ENCODE measurements at places on chromosomes 5 and 9.

GRCh38 chr9:121556580-121556979 lies 56.9 kb upstream of the GGTA1 start:
- DNase-seq, result peak; percentile 98

GRCh38 chr5:129696636-129697035 lies 51.3 kb upstream of the MINAR2 start:
- no peak for DNase-seq

- no peak for DNase-seq
Observed at GRCh38 chr5:104385906-104386305, 823.3 kb upstream of the NUDT12 start.

DNA sequence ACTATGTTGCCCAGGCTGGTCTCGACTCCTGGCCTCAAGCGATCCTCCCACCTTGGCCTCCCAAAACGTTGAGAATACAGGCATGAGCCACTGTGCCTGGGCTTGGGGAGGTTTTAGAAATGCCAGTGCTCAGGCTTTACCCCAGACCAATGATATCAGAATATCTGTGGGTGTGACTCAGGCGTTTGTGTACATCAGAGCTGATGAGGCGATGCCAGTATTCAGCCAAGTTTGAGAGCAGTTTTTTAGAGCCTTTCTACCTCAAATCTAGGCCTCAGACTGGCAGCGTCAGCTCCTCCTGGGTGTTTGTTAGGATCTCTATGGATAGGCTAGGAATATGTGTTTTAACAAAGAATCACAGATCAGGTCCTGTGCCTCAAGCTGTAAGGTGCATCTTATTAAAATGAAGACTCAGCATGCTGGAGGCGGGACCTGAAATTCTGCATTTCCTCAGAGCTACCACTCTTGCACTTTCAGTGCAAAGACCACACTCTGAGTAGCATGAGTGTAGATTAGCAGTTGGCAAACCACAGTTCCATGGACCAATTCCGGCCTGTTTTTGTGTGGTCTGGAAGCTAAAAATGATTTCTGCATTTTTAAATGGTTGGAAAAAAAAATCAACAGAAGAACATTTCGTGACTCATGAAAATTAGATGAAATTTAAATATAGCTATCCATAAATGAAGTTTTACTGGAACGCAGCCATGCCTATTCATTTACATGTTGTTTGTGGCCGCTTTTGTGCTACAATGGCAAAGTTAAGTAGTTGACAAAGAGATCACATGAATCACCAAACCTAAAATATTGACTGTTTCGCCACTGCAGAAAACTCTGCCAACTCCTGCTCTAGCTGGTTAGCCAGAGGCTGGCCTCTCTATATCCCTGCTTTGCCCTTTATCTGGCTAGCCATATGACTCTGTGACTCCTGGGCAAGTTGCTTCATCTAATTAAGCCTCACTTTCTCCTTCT lies 92.2 kb downstream of the KLF4 start:
- DNase-seq, result no peak

DNA sequence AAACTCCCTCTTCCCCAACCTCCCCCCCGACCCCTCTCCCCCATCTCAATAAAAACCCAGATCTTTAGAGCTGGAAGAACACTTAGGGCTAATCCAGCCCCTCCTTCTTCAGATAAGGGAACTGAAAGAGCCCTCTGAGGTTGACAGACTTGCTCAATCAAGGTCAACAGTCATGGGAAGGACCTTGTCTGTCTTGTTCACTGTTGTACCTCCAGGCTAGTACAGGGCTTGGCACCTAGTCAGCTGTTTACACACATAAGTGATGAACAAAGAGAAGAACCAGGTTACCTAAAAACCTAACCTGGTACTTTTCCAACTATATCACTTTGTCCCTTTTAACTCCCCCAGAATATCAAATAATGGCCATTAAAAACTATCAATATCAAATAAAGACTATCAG lies 2.4 kb downstream of the TTC39B start:
- no peak for DNase-seq

GRCh38 chr5:148913985-148914431 lies 87.6 kb downstream of the ADRB2 start:
- DNase-seq, result peak; percentile 94

DNA sequence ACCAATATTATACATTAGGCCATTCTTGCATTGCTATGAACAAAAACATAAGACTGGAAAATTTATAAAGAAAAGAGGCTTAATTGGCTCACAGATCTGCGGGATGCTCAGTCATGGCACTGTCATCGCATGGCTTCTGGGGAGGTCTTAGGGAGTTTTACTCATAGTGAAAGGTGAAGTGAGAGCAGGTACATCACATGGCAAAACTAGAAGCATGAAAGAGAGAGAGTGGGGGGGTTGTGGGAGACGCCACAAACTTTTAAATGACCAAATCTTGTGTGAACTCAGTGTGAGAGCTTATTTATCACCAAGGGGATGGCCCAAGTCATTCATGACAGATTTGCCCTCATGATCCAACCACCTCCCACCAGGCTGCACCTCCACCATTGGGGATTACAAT lies 398.3 kb upstream of the EDIL3 start:
- DNase-seq, result no peak

DNA sequence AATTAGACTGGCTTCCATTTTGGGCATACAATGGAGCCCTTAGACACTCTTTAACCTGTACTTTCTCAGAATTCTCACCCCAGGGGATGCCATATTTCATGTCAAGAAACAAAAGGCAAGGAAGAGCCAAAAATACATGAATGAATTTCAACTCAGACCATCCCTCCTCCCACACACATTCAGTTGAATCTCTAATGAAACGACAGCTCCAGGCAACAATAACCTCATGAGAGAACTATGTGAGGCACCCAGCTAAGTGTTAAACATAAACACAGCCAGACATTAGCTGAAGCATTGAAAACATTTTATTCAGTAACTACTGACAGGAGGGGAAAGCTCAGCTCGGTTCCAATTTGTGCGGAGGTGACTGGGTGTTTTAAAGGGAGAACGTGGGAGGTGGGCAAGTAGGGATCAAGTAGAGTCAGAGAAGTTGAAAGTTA lies 1359.1 kb upstream of the CDH9 start:
- peak; percentile 99 for DNase-seq

DNA sequence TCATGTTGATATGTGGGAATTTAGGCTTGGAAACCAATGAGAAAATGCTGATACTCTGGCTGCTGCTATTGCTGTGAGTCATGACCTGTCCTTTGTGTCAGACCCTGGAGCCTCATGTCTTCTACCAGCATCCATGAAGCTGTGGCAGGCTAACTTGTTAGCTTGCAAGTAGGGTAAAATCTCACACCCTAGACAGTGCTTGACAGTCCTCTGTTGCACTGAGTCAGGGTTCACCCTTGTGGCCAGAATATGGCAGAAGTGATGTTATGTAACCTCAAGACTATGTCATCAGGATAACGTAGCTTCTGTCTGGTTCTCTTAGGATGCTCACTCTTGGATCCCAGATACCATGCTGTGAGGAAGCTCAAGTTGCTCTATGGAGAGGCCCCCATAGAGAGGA lies 110.8 kb downstream of the LHX2 start:
- no peak for DNase-seq

DNA sequence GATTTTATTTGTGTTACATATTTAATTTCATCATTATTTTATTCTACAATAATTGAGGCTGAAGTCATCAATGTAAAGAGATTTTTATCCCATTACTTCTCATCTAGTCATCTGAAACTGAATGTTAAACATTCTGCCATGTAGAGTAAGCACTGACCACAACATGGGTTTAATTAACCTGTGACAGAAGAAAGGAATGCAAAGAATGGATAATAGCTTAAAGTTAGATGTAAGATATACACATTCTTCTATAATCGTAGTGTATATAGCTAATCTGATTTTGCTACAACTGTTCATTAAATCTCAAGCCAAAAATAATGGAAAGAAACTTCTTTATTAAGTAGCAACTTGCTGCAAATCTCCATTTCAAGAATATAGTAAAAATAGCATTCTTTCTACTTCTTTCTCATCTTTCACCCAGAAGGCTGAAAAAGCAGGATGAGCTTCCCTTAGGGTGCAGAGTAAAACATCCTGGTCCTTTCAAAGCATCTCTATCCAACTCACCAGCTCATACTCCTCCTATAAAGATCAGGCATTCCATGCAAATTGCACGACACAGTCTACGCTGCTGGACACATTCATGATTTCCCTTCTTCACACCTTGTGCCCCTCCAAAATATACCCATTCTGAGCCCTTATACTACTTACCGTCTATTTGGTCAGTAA lies 115.2 kb downstream of the EFNA5 start:
- peak; percentile 34 for DNase-seq

GRCh38 chr5:134174841-134175839 lies 1.6 kb downstream of the SKP1 start:
- peak; percentile 48 for DNase-seq

DNA sequence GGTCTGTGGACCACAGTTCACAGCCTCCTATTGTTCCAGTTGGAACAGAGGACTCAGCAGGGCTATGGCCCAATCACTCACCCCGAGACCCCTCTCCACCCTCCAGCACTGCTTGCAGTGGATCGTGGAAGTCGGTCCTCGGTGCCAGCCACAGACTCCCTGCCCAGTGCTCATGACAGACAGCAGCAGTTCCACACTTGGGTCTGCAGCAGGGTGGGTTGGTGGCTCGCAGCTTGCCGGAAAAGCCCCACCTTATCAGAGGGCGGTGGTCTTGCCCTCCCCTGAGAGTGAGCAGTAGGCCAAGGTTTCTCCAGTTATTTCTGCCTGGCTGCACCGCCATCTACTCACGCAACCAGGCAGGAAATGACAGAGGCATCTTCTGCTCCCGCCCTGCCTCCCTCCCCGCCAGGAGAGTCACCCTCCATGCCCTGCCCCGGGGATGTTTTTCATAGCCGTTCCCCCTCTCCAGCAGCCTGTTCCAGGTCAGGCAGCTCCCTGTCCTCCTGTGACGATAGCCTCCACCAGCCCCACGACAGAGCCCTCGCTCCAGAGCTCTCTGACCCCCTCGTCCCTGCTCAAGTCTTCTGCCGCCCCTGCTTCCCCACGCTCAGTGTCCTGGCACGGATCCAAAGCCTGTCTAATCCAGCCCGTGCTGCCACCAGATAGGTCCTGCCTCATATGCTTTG lies 34.5 kb downstream of the UNC5A start:
- no peak for DNase-seq

GRCh38 chr9:4192450-4192849 lies 107.4 kb downstream of the GLIS3 start:
- no peak for DNase-seq

DNA sequence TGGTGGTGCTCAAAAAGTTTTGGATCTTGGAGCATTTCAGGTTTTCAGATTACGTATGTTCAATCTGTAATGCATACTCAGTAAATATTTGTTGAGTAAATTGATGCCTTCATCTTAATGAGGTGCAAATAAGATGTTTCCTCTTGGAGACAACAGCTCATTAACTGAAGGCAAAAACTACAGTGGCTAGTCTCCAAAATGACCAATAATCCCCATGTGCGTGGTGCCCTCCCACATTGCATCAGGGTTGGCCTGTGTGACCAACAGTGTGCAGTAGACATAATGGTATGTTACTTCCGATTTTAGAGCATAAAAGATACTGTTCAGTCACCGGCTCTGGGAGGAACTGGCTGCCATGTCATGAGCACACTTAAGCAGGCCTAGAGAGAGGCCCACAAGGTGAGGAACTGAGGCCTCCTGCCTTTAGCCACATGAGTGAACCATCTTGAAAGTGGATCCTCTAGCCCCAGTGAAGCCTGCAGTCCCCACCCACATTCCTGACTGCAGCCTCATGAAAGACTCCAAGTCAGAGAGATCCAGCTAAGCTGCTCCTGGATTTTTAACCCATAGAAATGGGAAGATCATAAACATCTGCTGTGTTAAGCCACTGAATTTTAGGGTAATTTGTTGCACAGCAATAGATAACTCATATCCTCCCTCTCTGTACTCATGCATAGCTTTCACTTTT lies 55.7 kb downstream of the LIFR start:
- peak; percentile 2 for DNase-seq

- peak; percentile 67 for DNase-seq
Observed at GRCh38 chr9:96856363-96857286, 2.3 kb upstream of the ZNF782 start.

DNA sequence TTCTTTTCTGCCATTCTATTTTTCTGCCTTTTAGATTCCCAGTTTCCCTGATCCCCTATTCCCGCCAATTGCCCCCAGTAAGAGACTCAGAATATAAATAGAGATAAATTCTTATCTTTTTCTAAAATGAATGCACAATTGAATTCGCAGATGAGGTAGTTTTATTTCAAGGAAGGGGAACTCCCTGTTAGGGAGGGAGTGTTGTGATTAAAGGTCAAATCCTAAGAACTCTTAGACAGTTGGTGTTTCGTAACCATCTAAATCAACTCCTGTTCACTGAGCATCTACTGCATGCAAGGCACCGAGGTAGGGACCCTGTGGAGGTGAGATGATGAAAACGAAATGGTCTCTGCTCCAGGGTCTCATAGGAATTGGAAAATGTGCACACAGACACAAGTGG lies 7.7 kb upstream of the MAP3K1 start:
- DNase-seq, result no peak

- no peak for DNase-seq
Observed at GRCh38 chr9:88310310-88310980, 77.8 kb upstream of the SPIN1 start.
